ENCODE measurements at places on chromosomes 7 and 10.

DNA sequence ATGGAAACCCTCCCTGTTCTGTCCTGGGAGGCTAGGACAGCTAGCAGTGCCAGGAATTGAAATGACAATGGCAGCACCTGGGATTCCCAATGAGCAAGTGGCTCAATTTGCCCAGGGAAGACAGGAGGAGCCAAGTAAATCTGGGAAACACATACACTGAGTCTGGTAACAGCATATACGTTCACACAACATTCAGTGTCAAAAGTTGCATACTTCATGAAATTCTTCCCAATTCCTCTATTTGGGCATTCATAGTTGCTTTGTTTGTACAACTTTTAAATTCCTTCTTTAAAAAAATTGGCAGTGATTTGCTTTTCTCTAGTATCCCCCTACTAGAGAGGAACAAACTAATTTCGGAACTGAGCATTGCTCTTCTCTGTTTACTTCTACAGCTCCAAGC is 2.9 kb upstream of the FRMD4A start:
- DNase-seq: no peak

GRCh38 chr7:128155100-128155740 is 85.9 kb upstream of the LEP start:
- no peak for DNase-seq

DNA sequence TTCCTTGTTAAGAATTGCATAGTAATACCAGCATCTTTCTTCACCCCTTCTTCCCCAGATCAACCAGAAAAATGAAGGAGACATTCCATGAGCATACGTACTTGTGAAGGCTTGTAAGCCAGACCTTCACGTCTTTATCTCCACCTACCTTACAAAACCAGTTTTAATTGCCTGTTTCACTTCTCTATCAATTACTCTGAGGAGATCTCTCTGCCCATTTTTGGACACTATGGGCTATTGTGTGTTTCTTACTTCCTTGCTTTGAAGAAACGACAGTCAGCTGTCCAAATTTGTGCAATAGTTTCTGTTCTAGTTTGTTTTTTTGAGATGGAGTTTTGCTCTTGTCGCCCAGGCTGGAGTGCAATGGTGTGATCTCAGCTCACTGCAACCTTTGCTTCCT is 349.7 kb upstream of the MBL2 start:
- no peak for DNase-seq

DNA sequence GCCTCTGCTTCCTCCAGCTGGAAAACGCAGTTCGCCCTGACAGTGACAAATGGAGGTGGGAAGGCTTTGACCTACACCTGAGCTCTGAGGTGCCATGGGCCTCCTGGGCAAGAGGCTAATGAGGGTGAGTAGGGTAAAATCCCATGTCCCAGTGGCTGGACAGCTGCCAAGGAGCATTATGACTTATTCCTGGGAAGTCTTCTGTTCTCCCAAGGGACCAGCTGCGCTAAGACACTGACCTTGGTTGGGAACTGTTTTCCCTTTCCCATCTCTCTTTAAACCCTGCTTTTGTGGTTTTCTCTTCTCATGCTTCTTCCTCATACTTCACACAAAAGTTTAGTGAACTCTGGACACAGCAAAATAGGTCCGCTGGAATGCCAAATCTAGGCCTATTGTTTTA is 72.6 kb downstream of the COPG2 start:
- DNase-seq: no peak

DNA sequence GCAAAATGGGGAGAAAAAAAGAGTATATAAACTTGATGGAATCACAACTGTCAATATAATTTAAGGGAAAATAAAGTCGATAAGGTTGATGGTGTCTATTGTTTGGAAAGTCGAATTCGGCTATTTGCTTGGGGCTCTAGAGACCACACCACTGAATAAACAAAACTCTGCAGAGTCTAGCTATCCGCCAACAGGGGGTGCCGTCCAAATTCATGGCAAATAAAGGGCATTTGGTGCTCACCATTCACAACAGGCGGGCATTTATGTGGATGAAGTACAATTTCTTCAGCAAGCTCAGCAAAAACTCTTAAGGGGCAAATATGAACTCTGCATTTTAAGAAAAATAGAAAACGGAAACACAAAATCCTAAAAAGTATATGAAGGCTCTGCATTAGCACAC is 23.3 kb downstream of the CD36 start:
- no peak for DNase-seq

GRCh38 chr7:140924821-140925421 is at the start of gene BRAF:
BRAF (minus strand) TSS chr7:140924929; CDS start chr7:140924703, 226 bp downstream.
- DNase-seq: peak; percentile 90

DNA sequence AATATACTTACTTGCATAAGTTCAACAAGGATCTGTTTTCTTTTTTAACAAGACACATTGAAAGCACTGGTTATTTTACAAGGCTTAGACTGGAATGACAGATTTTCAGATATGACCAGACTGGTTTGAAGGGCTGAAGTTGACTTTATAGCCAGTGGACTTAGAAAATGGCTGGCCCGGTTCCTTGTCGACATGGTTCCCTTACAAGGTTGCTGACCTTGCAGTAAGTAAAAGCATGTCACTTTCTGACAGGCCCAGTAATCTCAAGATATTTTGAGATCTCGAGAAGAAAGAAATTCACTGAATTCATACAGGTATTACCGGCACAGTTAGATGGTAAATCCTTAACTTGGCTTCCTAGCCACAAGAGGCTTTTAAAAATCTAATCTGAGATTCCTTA is 136.5 kb downstream of the COBL start:
- no peak for DNase-seq

DNA sequence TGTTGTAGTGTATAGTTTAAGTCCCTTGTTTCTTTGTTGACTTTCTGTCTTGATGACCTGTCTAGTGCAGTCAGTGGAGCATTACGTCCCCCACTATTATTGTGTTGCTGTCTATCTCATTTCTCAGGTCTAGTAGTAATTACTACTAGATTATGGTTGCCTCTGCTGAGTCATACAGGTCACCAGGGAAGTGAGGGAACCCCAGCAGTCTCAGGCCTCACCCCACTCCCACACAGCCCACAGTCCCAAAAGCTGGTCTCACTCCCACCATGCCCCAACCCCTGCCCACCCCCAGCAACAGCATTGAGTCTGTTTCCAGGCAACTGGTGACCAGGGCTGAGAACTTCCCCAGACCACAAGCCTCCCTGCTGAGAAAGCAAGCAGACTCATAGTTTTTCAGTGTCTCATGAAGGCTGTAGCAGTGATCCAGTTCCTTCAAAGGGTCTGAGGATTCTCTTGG is 88.0 kb downstream of the PLXDC2 start:
- DNase-seq: no peak

GRCh38 chr7:23222439-23223030 is 24.0 kb upstream of the GPNMB start:
- no peak for DNase-seq

DNA sequence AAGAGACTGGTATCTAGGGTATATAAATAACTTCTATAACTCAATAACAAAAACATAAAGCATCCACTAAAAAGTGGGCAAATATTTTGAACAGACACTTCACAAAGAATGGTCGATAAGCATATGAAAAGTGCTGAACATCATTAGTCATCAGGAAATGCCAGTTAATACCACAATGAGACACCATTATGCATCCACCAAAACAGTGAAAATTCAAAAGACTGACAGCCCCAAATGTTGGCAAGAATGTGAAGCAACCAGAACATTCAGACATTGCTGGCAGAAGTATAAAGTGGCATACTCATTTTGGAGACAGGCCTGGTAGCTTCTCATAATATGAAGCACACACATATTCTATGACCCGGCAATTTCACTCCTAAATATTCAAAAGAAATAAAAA is 26.5 kb upstream of the GSAP start:
- DNase-seq: no peak

DNA sequence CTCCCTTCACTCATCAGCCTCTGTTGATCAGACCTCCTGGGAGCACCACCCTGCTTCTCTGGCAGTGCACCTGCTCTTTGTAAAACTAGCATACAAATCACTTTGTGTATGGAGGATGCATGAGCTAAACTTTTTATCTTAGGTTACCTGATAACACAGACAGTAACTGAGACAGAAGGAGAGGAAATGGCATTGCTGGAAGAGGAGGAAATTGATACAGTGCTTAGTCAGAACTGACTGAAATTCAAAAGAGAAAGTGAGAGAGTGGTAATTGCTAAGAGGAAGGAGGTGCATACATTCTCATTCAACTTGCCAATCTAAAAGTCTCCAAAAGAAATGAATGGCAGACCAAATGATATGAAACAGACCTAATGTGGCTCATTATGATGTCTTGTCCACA is 1120.7 kb downstream of the GATA3 start:
- no peak for DNase-seq

- DNase-seq: no peak
Observed at GRCh38 chr10:126101736-126102135, 205.4 kb downstream of the FANK1 start.

GRCh38 chr10:86658751-86659150 is 4.4 kb downstream of the OPN4 start:
- DNase-seq: no peak

DNA sequence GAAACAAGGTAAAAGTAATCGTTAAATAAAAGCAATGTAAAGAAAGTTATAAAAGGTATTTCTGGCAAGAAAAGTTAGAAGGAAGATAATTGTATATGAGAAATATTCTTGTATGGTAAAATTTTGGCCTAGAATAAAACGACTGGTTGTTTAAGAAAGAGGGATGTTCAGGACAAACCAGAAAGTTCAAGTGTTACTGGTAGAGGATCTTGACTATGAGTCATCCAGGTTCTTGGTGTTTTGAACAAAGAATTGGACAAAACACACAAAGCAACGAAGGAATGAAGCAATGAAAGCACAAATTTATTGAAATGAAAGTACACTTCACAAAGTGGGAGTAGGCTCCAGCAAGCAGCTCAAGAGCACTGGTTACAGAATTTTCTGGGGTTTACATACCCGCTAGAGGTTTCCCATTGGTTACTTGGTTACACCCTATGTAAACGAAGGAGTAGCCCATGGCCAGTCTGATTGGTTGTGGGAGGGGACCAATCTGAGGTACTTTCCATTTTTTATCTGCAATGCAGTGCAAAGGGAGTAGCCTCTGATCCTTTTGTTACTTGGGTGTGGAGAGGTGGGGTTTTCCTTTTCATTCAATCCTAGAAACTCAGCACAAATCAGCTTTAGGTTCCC is 22.4 kb upstream of the GARS1 start:
- DNase-seq: no peak

DNA sequence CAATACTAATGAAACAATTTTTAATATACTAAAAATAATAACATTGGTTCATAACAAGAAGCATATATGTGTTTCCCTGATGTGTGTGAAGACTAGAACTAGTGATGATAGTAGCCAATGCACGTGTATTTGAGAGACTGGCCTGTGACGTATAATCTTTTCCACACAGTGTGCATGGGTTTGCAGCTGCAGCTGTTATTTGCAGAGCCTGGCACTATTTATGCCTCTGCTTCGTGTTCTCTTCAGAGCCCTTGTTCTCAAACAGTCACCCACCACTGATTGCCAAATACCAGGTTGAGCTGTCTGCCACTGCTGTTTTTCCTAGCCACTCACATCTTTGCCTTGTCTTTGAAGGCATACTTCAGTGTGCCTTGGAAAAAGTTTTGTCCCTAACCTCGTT is 531.7 kb downstream of the ETV1 start:
- DNase-seq: no peak

GRCh38 chr7:31315758-31316157 is 24.8 kb downstream of the NEUROD6 start:
- no peak for DNase-seq

GRCh38 chr10:44807451-44807850 is 103.7 kb upstream of the TMEM72 start:
- no peak for DNase-seq

- no peak for DNase-seq
Observed at GRCh38 chr7:12091231-12091630, 119.9 kb upstream of the TMEM106B start.

GRCh38 chr7:1403638-1404459 is 55.4 kb downstream of the MICALL2 start:
- DNase-seq: no peak

DNA sequence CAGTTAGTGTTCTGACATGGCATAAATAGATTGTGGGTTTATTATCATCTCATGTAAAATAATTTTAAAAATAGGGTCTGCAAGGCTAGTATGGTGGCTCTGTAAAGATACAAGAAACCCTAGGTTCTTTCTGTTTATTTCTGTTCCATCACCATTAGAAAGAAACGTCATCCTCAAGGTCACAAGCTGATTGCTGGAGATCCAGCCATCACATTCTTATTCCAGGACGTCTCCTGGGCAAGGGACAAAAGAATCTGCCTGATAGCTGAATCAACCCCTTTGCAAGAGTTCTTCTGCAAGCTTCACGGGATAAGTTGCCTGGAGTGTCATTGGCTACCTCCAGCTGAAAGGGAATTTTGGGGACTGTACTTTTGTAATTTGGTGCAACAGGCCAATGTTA is 184.4 kb downstream of the CAMK1D start:
- no peak for DNase-seq

- DNase-seq: no peak
Observed at GRCh38 chr10:15280462-15280861, 90.6 kb downstream of the FAM171A1 start.

DNA sequence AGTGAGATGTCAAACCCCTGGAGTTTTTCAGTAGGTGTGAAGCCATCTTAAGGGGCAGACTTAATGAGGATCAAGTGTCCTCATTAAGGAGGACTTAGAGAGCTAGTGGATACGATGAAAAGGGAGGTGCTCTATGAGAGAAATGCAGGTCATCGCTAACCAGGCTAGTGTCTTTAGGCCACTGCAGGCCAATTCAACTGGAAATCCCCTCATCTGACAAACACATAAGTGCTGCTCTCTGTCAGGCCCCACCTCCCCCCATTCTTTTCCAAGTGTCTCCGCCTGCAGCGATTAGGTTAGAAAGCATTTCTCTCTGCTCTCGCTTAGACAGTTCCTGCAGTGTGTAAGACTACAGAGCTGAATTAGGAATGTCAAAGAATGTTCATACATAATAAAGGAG is 33.7 kb downstream of the RBM28 start:
- no peak for DNase-seq

DNA sequence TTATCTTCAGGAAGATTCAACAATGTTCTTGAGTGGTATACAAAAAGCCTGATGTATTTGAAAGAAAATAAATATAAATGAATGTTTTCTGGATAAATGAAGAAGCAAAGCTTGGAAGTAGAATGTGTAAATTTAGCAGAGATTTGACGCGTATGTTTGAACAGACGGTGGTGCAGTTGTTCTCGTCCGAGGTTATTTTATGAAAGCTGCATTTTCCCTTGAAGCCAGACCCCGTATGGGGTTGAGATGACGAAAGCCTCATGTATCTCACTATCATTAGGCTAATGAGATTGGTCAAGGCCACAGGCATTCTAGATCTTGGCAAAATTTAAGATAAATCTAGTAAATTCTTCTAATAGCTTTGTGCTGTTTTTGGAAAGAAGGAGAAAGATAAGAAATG is 195.2 kb downstream of the NXPH1 start:
- no peak for DNase-seq

Measured in WERI-Rb-1 (cell line).